ENCODE measurements at places on chromosomes 3 and 15.

DNA sequence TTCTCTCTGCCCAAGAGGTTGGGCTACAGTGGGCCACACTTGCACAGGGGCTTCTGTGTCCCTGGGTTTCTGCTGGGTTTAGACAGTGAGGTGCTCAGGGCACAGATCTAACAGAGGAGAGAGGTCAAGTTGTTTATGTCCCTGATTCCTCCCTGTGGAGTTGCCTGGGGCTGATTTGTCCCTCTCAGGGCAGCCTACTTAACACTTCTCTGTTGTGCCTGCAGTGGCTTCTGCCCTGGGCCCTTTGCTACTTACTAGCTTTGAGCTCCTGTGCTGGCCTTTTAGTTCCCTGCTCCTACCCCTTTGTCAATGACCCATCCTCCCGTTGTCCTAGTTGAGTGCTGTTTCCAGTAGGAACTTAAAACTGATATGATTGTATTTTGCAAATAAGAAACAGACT lies 114.0 kb upstream of the RGMA start:
- no peak for DNase-seq

- DNase-seq = no peak
Measured at GRCh38 chr3:98986073-98986472, 84.6 kb upstream of the DCBLD2 start.

- no peak for DNase-seq
Measured at GRCh38 chr15:96346409-96346970, 16.0 kb downstream of the NR2F2 start.

DNA sequence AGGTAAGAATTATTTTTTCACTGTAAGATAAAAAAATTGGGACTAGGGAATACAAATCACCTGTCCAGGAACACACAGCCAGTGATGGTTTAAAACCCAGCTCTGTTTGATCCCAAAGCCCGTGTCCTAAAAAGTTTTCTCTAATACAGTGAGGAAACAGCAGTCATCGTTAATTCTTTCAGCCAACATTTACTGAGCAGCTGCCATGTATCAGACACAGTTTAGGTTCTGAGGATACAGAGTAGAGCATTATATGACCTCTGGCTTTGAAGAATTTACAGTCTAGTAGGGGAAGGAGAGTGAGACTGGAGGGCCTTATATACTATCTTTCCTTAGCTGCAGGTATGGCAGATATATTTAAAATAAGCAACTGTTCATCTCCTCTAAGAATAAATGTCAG lies 82.7 kb downstream of the KCNMB2 start:
- no peak for DNase-seq

DNA sequence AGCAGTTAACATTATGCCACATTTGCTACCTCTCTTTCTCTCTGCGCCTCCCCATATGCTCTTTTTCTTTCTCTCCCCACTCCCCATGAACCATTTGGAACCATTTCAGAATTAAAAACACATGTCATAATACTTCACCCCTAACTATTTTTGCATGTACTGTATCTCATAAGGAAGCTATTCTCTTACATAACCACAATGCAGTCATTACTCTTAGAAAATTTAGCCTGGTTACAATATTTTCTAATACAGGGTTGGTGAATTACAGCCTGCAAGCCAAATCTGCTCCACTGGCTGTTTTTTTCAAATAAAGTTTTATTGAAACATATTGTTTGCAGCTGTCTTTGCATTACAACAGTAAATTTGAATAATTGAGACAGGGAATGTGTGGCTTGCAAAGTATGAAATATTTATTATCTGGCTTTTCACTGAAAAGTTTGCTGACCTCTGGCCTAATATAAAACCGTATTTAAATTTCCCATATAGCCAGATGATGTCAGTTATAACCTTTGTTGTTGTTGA lies 62.8 kb downstream of the SGO1 start:
- no peak for DNase-seq

DNA sequence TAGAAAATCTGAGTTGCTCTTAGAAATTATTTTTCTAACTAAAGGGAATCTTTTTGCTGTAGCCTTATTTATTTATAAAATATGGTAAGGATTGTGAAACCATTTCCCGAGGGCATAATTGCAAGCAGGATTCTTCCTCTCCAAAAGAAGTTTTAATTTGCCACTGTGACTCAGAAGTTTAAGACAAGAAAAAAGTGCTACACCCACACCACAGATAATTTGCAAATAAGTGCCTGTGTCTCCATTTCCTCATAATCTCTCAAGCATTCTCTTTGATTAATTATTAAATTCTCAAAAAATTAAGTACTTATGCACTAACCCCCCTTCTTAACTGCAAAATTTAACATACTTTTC lies 43.6 kb downstream of the RASA2 start:
- no peak for DNase-seq

GRCh38 chr3:46897829-46898320 lies 20.4 kb downstream of the PTH1R start:
- DNase-seq = no peak

DNA sequence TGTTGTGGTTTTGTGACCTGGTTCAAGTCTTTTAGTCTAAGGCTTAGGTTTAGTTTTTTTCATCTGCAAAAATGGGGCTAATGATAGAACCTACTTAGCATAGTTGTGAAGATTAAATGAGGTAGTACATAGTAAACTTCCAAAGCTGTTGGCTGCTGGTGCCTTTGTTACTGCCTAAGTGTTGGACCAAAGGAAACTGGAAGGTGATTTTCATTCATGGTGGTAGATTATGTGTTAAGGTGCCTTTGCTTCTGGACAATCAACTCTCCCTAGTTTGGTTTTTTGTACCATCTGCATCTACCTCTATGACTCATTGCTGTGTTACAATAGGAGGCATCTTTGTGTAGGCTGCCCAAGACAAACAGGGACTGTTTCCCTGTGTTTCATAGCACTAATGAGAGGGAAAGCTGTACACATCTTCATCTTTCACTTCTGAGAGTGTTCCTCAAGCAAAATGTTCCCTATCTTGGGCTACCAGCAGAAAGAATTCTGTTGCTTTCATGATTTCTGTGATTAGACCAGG lies 3.2 kb downstream of the MAP2K1 start:
- DNase-seq = no peak

DNA sequence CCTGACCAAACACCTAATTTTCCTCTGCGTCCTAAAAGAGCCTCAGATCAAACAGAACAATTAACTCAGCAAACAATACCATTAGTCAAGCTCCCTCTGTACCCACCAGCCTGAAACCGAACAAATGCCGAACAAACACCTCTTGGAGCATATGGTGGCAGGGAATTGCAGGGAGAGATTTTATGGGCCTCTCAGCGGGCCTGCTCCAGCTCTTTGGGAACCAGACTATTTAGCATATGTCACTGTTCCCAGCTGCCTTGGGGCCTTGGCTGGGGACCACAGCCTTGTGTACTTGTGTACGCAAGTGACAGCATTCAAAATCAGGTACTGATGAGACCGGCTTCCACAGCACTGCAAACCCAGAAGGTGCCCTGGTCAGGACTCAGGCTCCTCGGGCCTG lies 388.8 kb upstream of the PPP2R3A start:
- no peak for DNase-seq

- DNase-seq = no peak
Measured at GRCh38 chr3:51974277-51974962, 444 bp upstream of the ABHD14A start.

DNA sequence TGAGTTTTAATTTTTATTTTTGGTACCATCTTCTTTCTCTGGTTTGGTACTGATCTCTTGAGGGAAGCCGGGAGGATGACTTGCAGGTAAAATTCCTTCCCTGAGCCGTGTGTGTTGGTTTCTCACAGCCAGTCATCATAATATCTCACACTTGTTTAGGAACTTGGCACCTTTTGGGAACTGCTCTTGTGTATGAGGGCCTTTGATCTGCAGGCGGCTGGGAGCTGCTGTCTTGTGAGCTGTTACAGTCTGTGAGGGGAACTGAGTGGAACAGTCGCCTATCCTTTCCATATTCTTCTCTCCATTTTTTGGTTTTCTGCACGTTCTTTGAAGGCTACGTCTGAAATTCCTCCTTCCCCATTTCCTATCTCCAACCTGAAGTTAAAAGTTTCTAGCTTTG lies 75.2 kb downstream of the CACNA2D3 start:
- no peak for DNase-seq

- no peak for DNase-seq
Measured at GRCh38 chr3:2656806-2657777, 453.1 kb downstream of the IL5RA start.

GRCh38 chr3:159187706-159188105 lies 385.9 kb downstream of the MFSD1 start:
- DNase-seq = no peak

DNA sequence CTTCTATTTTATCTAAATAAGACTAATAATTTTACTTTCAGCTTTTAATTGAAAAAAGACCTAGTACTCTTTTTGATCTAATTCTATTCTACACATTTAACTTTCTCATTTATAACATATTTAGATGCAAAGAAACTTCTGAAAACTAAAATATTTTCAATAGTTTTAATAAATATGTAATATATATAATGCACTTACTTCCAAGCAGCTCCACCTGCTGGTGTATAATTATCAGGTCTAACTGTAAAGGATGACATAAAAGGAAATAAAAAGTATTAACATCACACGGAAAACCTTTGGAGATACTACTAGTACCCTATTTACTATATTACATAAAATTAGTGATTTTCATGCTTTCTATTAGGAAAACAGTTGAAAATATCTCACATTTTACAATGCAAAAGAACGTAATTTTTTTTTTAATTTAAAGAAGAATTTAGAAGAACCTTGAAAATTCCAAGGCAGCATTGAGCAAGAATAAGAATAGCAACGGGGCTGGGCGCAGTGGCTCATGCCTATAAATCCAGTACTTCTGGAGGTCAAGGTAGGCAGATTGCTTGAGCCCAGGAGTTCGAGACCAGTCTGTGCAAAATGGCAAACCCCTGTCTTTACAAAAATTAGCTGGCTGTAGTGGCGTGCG lies 10.2 kb downstream of the PLSCR5 start:
- DNase-seq = no peak

- DNase-seq = no peak
Measured at GRCh38 chr3:108959017-108959416, 5.3 kb upstream of the GUCA1C start.

DNA sequence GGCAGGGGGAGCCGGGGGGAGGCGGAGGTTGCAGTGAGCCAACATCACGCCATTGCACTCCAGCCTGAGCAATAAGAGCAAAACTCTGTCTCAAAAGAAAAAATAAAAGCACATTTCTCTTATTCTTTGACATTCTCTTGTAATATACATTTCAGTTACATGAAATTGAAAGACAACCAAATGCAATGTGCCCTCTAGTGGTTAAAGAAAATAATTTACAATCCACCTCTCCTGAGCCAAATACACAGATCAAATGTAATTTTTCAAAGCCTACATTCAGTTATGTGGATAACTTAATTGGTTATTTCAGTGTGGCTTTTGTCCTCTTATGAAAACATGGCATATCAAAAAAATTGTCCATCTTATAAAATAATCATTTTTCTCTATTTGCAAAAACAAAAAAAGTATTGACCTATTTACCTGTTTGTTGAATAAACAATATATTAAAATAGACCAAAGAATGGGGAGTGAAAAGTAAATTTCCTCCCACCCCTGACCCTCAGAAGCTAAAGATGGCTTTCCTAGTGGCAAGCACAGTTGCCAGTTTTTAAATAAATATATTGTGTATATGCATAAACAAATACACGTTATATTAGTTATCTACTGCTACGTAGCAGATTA lies 14.2 kb upstream of the U2SURP start:
- no peak for DNase-seq

GRCh38 chr15:87021751-87022150 lies 942.1 kb downstream of the AGBL1 start:
- DNase-seq = no peak

GRCh38 chr3:179236669-179237301 lies 14.1 kb downstream of the KCNMB3 start:
- no peak for DNase-seq

DNA sequence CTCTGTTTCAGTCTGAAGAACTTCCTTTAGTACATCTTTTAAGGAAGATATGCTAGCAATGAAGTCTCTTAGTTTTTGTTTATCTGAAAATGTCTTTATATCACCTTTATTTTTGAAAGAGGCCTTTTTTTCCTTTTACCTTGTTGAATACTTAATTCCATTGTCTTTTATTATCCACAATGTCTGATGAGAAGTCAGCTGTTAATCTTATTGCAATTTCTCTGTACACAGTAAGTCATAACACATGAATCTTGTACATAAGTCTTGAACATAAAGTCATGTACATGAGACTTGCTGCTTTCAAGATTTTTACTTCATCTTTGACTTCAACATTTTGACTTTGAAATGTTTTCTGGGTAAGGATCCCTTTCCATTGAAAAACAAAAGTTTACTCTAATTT lies 424.3 kb upstream of the ATP10A start:
- DNase-seq = no peak

GRCh38 chr15:85010386-85011159 lies 28.9 kb downstream of the PDE8A start:
- no peak for DNase-seq

DNA sequence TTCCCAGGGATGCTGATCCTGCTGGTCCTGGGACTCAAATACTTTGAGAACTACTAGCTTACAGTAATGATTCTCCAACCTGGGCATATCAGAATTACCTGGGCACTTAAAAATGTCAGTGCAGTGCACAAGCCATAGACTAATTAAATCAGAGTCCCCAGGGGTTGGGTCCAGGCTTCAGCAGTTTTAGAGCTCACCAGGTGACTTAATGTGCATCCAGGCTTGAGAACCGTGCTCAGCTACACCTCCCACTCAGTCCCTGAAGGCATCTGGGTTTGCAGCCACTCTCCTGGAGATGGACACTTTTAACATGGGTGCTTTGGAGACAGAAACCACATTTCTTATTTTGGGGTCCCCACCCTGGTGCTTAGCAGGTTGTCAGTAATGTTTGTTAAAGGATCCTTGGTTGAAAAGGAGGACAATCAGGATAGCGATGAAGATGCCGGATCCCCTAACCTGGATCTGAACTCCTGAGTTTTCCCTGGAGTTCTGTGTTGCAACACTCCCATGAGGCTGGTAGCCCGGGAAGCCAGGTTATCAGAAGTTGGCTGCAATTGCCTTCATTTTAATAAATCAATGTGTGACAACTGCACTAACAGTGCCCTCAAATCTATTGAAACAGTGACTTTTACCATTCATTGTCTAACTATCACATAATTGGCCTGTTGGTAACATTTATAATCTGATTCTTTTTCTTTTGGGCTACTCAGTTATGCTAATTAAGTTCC lies 48.1 kb downstream of the BFSP2 start:
- no peak for DNase-seq

GRCh38 chr15:101669744-101670143 lies 17.6 kb upstream of the TM2D3 start:
- no peak for DNase-seq
